KBM-7 (cell line): ENCODE measurements at places on chromosomes 7 and 10.

GRCh38 chr7:22115689-22116088 lies 170.0 kb upstream of the CDCA7L start:
- DNase-seq, result no peak

DNA sequence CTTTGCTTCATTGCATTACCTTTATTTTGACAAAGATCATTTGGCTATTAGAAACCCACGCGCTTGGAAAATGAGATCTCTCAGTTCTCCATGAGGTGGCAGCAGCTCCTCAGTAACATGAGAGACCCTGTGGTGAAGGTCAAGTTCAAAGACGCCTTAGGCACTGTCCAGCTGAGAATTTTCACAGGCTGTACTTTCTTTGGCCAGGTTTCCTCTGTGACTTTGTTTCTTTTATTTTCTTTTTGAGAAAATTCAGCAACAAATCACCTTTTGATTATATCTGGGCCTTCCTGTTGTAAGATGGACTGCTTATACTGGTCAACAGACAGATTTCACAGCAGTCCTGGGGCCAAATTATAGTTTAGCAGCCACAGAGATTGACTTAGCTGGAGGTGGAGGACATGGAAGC lies 54.5 kb downstream of the RAB18 start:
- DNase-seq, result peak; percentile 48

DNA sequence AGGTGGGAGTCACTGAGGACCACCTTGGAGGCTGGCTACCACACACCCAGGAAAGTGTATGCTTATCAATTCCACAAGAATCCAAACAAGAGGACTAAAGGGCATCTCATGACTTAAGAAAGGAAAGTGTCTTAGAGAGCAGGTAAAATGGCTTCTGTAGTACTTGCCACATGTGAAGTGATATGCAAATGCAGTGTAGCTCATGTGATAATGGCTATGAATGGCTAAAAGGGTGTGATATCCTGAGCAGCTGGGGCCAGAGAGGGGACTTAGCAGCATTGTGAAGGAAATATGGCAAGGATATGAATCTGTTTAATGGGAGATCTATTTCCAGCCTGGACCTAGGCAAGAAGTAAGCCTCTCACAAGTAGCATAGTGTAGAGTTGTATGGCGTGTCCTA lies 90.5 kb downstream of the BUB3 start:
- DNase-seq, result no peak

- DNase-seq, result no peak
Observed at GRCh38 chr7:149245244-149245643, 5.8 kb downstream of the ZNF212 start.

DNA sequence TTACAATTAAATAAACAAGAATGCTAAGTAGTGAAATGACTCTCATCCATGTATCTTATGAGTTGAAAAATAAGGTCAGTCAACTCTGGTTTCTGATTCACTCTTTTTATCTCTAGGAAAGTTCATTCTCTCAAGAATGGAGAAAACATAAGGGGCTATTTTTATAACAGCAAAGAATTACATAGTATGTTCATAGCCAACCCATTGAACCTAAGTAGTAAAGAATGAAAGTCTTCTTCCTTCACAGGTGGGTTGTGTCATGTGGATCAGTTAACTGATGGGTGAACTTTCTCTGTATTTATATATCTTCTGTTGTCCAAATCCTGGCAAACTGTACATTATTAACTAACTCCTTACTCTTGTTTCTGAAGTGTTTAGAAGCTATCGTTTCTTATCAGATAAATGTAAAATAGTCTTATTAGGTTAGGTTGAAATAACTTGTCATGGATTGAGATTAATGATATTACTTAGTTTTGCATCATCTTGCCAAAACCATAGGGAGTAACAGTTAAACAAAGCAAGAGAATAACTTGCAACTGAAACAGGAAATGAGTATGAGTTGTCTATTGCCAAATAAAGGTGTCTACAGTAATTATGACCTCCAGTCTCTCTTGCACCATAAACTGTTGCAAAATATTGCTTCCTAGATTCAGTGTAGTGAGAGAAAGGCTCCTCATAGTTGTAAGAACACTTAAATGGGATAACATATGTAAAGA lies 86.8 kb downstream of the ANKRD7 start:
- peak; percentile 44 for DNase-seq

GRCh38 chr10:85851325-85851724 lies 515.3 kb downstream of the GRID1 start:
- no peak for DNase-seq

DNA sequence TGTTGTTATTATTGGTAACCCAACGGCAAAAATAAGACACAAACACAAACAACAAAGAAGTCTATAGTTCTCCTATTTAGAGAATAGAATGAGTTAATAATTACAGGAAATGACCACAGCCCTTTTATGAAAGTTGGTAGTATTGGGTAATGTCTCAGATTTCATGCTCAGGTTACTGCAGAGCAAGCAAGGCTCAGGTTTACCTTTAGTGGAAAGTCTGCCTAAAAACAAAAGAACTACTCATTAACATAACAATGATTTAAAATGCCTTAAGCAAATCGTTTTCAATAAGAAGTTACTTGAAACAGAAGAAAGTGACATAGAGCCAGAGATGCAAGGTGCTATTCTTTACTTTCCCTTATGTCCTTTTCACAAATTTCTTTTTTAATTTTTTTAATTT lies 441.2 kb downstream of the PLXDC2 start:
- DNase-seq, result no peak

- no peak for DNase-seq
Observed at GRCh38 chr10:26477501-26477900, 39.4 kb downstream of the APBB1IP start.

DNA sequence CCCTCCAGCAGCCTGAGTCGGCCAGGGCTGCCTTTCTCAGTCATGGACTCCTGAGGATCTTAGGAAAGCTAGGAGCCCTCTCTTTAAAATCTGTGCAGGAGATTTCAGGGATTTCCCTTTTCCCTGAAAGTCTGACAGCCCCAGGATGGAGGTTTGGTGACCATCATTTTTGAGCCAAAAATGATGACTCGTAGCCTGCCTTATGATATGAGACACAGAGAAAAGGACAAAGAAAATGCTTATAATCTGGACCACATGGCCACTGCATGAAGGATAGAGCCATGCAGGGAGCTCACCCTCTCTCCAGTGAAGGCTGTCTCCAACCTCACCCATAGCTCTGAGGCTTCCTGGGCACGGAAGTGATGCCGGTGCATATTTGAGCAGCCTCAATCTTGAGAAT lies 106.6 kb upstream of the CHST15 start:
- DNase-seq, result no peak

DNA sequence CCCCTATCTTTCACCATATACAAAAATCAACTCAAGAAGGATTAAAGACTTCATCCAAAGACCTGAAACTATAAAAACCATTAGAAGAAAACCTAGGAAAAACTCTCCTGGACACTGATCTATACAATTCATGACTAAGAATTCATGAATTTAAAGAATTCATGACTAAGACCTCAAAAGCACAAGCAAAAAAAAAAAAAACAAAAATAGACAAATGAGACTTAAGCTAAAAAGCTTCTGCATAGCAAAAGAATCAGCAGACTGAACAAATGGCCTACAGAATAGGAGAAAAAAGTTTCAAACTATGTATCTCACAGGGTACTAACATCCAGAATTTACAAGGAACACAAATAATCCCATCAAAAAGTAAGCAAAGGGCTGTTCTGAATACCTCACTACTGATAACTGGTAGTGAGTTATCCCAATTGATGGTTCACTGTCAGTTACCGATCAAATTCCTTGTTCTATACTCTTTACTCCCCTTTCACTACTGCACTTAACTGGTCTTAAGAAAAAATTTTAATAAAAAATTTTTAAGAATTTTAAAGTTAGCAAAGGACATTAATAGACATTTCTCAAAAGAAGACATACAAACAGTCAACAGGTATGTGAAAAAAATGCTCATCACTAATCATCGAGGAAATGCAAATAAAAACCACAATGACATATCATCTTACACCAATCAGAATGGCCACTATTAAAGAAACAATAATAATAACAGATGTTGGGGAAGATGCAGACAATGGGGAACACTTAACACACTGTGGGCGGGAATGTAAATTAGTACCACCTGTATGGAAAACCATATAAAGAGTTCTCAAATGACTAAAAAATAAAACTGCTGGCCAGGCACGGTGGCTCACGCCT lies 33.2 kb downstream of the KMT2C start:
- DNase-seq, result no peak

- DNase-seq, result no peak
Observed at GRCh38 chr10:113088194-113088593, 138.1 kb downstream of the TCF7L2 start.

GRCh38 chr10:19706904-19707303 lies 109.3 kb upstream of the PLXDC2 start:
- no peak for DNase-seq

DNA sequence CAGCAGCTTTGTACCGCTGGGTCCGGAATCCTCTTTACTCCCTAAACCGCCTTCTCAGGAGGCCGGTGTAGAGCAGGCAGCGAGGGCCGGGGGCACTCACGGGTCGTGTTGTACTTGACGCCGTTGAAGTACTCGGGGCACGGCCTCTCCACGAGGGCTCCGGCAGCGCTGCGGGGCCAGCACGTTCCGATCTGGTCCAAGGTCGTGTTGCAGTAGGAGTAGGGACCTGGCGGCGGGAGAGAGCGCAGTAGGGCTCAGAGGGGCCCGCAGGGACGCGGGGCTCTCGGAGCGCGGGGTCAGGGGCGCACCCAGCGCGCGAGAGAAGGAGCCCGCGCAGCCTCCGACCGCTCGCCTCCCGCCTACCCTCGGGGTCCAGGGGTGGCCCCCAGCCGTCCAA lies 443 bp downstream of the CRHR2 start:
- DNase-seq, result no peak

GRCh38 chr10:5629303-5630111 lies 36.9 kb downstream of the ASB13 start:
- peak; percentile 83 for DNase-seq

DNA sequence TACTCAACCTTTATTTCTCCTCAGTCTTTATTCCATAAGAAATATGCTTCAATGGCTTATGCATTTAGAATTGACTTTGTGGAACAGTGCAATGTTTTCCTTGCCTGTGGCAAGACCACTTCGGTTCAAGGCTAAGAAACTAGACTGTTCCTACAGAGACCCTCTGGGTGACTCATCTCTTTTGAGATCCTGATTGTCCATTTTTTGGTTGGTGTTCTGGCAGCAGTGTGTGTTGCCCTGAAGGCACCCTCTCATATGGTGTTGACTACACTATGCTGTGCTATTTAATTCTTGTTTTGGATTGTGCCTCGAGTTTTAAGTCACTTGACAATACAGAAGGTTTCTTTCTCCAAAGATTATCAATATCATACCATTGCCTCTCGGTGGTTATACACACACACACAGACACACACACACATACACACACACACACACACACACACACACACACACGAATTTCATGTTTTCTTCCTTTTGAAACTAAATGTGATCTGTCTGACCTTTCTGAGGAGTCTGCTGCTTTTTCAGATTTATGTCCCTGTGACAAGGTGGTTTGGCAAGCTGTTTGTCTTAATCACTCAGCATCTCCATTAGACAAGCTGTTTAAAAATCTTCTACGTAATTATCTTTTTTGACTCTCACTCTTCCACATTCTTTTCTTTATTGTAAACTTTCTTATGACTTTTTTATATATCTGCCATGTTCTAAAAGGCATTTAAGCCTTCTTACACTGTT lies 187.2 kb downstream of the VTI1A start:
- no peak for DNase-seq

DNA sequence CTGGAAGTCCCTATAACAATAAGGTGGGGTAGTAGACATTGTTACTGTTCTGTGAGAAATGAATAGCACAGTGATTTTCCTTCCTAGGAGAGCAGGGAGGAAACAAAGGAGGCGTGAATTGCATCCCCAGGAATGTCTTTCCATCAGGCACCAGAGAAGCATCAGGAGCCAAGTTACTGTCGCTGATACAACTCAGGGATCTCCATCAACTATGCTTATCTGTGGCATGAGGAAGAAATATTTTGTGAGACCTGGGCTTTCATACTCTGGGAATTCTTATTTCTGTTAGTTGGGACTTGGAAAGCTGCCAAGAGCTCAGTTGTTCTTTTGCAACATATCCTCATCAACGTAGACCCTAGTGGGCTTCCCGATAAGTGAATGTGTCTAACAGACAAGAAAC lies 622.3 kb downstream of the SUGCT start:
- DNase-seq, result no peak

- no peak for DNase-seq
Observed at GRCh38 chr10:128083191-128083895, 42.9 kb downstream of the MKI67 start.

- peak; percentile 75 for DNase-seq
Observed at GRCh38 chr7:24665564-24666294, 91.5 kb downstream of the GSDME start.

GRCh38 chr7:55108818-55109217 lies 90.0 kb downstream of the EGFR start:
- DNase-seq, result no peak

DNA sequence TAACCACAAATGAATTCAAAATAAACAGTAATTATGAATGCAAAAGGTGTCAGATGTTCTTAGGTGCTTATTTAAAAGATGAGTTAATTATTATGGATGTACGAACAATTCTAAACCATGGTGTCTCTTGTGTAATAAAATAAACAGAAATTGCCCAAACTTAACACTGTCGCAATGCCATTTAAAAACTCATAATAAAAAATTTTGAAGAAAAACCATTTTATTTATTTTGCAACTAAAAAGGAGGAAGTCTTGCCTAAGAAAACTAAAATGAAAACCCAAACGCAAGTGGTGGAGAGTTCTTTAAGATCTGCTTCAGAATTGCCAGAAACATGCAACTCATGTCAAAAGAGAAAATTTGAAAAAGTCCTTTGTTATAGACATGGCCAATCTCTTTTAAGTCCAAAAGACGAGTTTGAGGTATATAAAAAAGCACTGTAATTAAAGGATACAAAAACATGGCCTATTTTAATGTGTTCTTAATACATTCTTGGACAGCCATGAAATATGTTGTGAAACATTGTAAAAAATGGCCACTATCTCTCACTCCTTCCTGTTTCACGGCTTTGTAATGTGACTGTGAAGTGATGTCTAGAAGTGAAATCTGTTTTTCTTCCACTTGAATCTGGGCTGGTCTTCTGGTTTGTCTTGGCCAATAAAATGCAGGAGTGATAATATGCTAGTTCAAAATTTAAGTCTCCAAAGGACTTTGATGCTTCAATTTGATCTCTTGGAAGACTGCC lies 322.9 kb downstream of the PRPF18 start:
- no peak for DNase-seq

GRCh38 chr7:55128693-55129394 lies 110.0 kb downstream of the EGFR start:
- DNase-seq, result no peak

GRCh38 chr7:14850039-14850438 lies 52.5 kb downstream of the DGKB start:
- peak; percentile 2 for DNase-seq

DNA sequence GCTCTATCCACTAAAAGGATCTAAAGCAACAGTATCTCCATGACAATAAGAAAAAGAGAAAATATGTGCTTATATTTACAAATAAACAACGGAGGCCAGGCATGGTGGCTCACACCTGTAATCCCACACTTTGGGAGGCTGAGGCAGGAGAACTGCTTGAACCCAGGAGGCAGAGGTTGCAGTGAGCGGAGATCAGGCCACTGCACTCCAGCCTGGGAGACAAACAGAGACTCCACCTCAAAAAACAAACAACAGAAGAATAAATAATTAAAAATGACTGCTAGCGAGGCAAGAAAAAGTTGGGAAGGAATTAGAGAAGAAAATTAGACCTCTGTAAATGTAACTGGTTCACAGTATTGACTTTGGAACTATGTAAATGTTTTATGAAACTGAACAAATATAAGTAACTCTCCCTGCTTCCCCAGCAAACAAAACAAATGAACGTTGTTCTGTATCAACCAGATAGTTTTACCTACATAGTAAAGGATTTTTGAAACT lies 17.1 kb downstream of the TRIM24 start:
- DNase-seq, result no peak

- DNase-seq, result no peak
Observed at GRCh38 chr7:147984265-147984664, 606.3 kb upstream of the C7orf33 start.
